Natural killer cell treated with Interleukin-12 subunit alpha and Interleukin-12 subunit beta and Interleukin-15 and Interleukin-18, amount 100 ng/mL, for 72 hours (primary cell): ENCODE measurements at places on chromosomes 3 and 15. TPM values are rescaled to one million over a fixed set of nuclear protein-coding genes. Genes with fewer than 3 reads are reported as not detected.

MYRIP gene
- not detected for total RNA-seq

ROBO2 gene
- not detected for total RNA-seq

STAC gene
- total RNA-seq: 0.29 TPM

ARHGAP31 gene
- 22.5 TPM for total RNA-seq

UBXN7 gene
- total RNA-seq: 53.2 TPM

KCNH8 gene
- total RNA-seq: not detected

AMIGO3 gene
- total RNA-seq: 2.0 TPM

KNG1 gene
- not detected for total RNA-seq

CCDC9B gene
- 0.29 TPM for total RNA-seq

TAGLN3 gene
- not detected for total RNA-seq

GCNT3 gene
- total RNA-seq: not detected

KLHL40 gene
- total RNA-seq: not detected
